ENCODE measurements at places on chromosomes 12 and 14. TPM values are rescaled to one million over a fixed set of nuclear protein-coding genes. Genes with fewer than 3 reads are reported as not detected.

Gene ZC3H10
- 8.0 TPM for total RNA-seq

Gene KRT81
- not detected for total RNA-seq

Gene CLEC4E
- 3.4 TPM for total RNA-seq

Gene RASAL1
- not detected for total RNA-seq

Gene COX8C
- not detected for total RNA-seq

Gene NTS
- 2.4 TPM for total RNA-seq

Gene PIANP
- total RNA-seq, result not detected

Gene OAS2
- total RNA-seq, result 17.7 TPM

Gene BHLHE41
- 15.9 TPM for total RNA-seq

Gene CCDC177
- total RNA-seq, result not detected

Gene IQSEC3
- 3.6 TPM for total RNA-seq

Gene C12orf54
- total RNA-seq, result not detected

Gene TMTC2
- total RNA-seq, result 5.5 TPM

Gene KIF5A
- 0.14 TPM for total RNA-seq

Gene MYF6
- not detected for total RNA-seq

Gene TDRD9
- total RNA-seq, result 1.00 TPM

Gene KCNJ8
- 32.0 TPM for total RNA-seq

Gene PTPRO
- total RNA-seq, result 5.6 TPM

Gene GNB3
- total RNA-seq, result 4.0 TPM

Gene CMA1
- total RNA-seq, result 0.71 TPM

Gene ANG
- total RNA-seq, result 11.5 TPM

Gene P2RX7
- total RNA-seq, result 5.0 TPM

Gene RAB2B
- total RNA-seq, result 32.3 TPM

Gene CCDC175
- not detected for total RNA-seq

Gene HHIPL1
- total RNA-seq, result 10.9 TPM

Gene KRT82
- total RNA-seq, result not detected

Gene BDKRB1
- 0.24 TPM for total RNA-seq

Gene SMIM41
- 0.19 TPM for total RNA-seq

Gene OR6C2
- not detected for total RNA-seq

Gene NEUROD4
- total RNA-seq, result not detected

Gene GARIN6
- not detected for total RNA-seq

Gene PSMA6
- 191 TPM for total RNA-seq

Gene TAS2R43
- total RNA-seq, result 1.3 TPM

Gene MEG3
- total RNA-seq, result 99.4 TPM

Gene DPY19L2
- total RNA-seq, result 5.5 TPM

Gene KIF26A
- total RNA-seq, result 5.0 TPM

Gene ARHGEF40
- 41.4 TPM for total RNA-seq

Gene FIGNL2
- total RNA-seq, result 0.60 TPM

Gene HCAR1
- total RNA-seq, result 3.3 TPM

Gene PMEL
- 26.1 TPM for total RNA-seq

Gene CD69
- total RNA-seq, result 5.0 TPM

Gene MED6
- total RNA-seq, result 22.1 TPM

Gene PWP1
- total RNA-seq, result 32.5 TPM

Gene TTC6
- not detected for total RNA-seq

Gene HOXC4
- 19.4 TPM for total RNA-seq

Gene PPP1R36
- total RNA-seq, result 0.62 TPM

Gene MYF5
- not detected for total RNA-seq

Gene TMEM52B
- not detected for total RNA-seq

Gene SYT1
- total RNA-seq, result 2.0 TPM

Gene ADSS1
- total RNA-seq, result 8.2 TPM

Gene FGF23
- total RNA-seq, result not detected

Gene EML5
- total RNA-seq, result 1.4 TPM

Gene SAMD15
- 0.62 TPM for total RNA-seq
